Activated CD4-positive, alpha-beta memory T cell treated with anti-CD3 and anti-CD28 coated beads, Interleukin-2, amount 10 ng/mL, durations not matched to agents 7 days and 5 days (primary cell): ENCODE measurements at places on chromosomes 1 and 21. TPM values are rescaled to one million over a fixed set of nuclear protein-coding genes. Genes with fewer than 3 reads are reported as not detected.

Gene AZIN2
- 4.5 TPM for total RNA-seq

GRCh38 chr1:57820356-57821095 is 396.7 kb upstream of the DAB1 start:
- no peak for DNase-seq
- no peaks in the 10 kb centered on the region for H3K36me3 ChIP-seq

DNA sequence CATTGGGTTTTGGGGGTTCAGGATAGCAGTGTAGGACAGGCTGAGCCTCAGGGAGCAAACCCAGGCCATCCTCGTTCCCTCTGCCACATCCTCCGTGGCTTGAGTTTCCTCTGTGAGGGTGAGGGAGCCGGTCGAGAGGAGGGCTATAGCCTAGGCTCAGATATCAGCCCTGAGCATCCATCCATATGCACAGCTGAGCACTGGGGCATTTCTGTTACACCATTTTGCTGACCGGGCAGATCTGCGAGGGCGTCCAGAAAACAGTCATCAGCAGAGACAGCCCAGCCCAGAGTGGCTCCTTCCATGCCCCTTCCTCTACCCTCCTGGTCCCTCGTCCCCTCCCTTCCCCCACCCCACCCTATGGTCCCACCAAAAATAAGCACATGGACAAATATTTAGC is 53.5 kb downstream of the PTPRF start:
- no peak for DNase-seq
- H3K36me3 ChIP-seq, result no peaks in the 10 kb centered on the region
- no peak overlapping the region for H3K27ac ChIP-seq
- H3K27me3 ChIP-seq, result no peaks in the 10 kb centered on the region

Gene ACTA1
- total RNA-seq, result not detected

- DNase-seq, result no peak
- no peak overlapping the region for H3K27ac ChIP-seq
- H3K27me3 ChIP-seq, result no peaks in the 10 kb centered on the region
- H3K4me3 ChIP-seq, result no peak overlapping the region
- no peaks in the 10 kb centered on the region for H3K4me1 ChIP-seq
Measured at GRCh38 chr1:86258101-86258500, 101.5 kb upstream of the COL24A1 start.

DNA sequence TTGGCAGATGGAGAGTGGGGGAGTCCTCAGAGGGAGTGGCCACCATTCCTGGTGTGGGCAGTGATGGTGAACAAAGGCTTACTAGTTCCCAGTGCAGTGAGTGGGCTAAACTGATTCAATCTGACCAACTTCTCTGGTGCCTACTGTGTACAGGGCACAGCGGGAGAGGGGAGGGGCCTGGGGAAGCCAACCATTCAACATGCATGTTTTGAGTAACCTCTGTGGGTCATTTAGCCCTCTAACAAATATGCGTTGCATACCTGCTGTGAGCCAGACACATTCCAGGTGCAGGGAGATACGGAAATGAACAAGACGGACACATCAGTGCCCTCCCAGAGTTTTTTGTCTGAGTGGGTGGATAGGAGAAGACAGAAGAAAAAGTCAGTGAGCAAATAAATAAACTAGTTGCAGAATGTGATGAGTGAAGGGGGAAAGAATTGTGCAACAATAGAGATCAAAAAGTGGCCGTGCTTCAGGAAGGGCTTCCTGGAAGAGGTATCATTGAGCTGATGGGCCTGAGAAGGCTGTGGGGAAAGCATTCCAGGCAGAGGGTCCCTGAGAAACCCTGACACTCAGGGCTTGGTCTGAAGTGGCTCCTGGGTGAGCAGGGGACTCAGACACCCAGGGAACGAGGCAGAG is 78.8 kb downstream of the EPHB2 start:
- peaks cover 8% of the 10 kb centered on the region for H3K27me3 ChIP-seq
- H3K36me3 ChIP-seq, result no peaks in the 10 kb centered on the region
- no peak overlapping the region for H3K27ac ChIP-seq
- no peak overlapping the region for H3K4me3 ChIP-seq
- H3K4me1 ChIP-seq, result no peaks in the 10 kb centered on the region
- DNase-seq, result no peak

Gene RNF186
- total RNA-seq, result not detected

DNA sequence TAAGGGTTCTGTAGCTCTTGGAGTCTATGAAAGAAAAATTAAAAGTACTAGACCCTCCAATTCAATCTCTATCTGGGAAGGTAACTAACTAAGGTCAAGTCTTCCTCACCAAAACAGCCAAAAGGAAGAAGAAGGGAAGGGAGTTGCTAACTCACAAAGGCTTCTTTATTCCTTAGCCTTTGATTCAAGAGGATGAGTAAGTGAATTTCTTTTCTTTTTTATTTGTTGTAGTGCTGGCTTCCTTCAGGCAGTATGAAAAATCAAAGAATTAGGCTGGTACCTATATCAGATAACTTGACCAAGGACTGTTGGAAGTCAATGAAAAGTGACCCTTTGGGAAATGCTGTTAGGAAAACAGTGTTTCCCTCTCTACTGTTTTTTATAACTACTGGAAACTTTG is 144.4 kb upstream of the NRIP1 start:
- H3K27ac ChIP-seq, result no peak overlapping the region
- peaks cover 2% of the 10 kb centered on the region for H3K27me3 ChIP-seq
- no peak overlapping the region for H3K4me3 ChIP-seq
- DNase-seq, result no peak
- no peaks in the 10 kb centered on the region for H3K4me1 ChIP-seq
- no peaks in the 10 kb centered on the region for H3K36me3 ChIP-seq

GRCh38 chr1:221765527-221765926 is 23.6 kb upstream of the DUSP10 start:
- no peak for DNase-seq
- H3K27ac ChIP-seq, result no peak overlapping the region
- peaks cover 22% of the 10 kb centered on the region for H3K4me1 ChIP-seq
- H3K27me3 ChIP-seq, result no peaks in the 10 kb centered on the region

DNA sequence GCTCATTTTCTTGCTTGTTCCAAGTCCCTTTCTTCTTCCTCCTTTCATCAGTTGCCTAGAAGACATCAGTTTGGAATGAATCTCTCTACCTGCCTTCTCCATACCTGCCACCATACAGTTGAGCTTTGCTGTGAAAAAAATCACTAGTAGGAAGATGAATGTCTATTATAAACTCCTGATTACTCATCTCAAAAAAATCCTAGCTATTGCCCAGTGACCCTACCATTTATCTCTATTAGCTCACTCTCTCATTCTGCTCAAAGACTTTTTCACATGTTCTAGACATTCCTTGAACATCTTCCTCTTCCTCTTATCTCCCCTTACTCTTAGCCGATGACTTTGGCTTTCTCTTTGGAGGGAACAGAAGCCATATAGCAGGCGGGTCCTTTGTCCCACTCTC is 49.7 kb upstream of the HMGB4 start:
- no peak overlapping the region for H3K27ac ChIP-seq
- DNase-seq, result no peak
- no peaks in the 10 kb centered on the region for H3K4me1 ChIP-seq
- no peaks in the 10 kb centered on the region for H3K36me3 ChIP-seq

- no peak overlapping the region for H3K4me3 ChIP-seq
- no peaks in the 10 kb centered on the region for H3K36me3 ChIP-seq
- H3K4me1 ChIP-seq, result no peaks in the 10 kb centered on the region
- DNase-seq, result no peak
- H3K27ac ChIP-seq, result no peak overlapping the region
Measured at GRCh38 chr21:40795313-40795712, 51.6 kb downstream of the DSCAM start.

Gene NBPF10
- 2.2 TPM for total RNA-seq
